A673 (cell line): ENCODE measurements at places on chromosomes 1 and 21. TPM values are rescaled to one million over a fixed set of nuclear protein-coding genes. Genes with fewer than 3 reads are reported as not detected.

- DNase-seq: no peak
Observed at GRCh38 chr21:36199021-36199420, 42.4 kb downstream of the DOP1B start.

TDRD5 gene
- not detected in 2 replicates for total RNA-seq

ECM1 gene
- total RNA-seq: 55.9 and 61.2 TPM in 2 replicates

GRCh38 chr1:81841795-81842194 is 41.1 kb downstream of the ADGRL2 start:
- DNase-seq: no peak

DNA sequence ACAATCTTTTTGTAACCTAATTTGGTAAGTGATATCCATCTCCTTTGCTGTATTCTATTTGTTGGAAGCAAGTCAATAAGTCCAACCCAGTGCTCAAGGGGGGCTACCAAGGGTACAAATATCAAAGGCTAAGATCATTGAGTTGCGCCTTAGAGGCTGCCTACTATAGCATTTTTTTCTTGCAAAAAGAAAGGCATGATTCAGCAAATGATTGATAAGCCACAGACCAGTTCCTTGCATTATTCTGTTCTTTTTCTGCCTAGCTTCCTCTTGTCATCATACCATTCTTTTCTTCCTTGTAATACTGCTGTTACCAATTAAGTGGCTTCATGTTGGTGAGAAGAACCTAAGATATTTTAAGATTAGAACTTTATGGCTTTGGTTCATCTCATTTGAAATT is 29.8 kb upstream of the BARHL2 start:
- DNase-seq: no peak
